WTC11 (cell line): ENCODE measurements at places on chromosomes 5 and 9. TPM values are rescaled to one million over a fixed set of nuclear protein-coding genes. Genes with fewer than 3 reads are reported as not detected.

DNA sequence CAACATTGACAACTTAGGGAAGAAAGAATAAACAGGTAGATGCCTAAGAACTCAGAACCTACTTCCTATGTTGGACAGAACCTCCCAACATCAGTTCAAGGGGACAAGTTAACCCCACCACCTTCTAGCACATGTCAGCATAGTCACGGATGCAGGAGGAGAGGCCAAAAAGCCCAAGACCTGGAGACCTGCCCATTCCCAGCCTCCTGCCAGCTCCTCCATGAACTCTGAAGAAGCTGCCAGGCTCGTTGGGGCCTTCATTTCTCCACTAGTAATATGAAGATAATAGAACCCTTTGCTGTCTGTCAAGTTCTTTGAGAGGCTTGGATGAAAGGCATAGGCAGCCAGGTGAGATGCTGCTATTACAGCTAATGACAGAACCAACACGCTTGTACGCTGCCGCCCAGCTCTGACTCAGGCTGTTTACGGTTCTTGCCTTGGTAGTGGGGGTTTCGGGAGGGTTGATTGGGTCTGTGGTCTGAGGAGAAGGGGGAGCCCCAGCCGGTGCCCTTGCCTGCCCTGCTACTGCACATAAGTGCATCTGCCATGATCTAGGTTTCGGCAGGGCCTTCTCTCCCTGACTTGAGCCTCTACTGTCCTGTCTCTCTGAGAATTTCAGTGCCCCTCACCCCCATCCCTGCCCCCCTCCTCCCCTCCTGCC lies 82.2 kb downstream of the NRG2 start:
- no peak for DNase-seq
- peaks cover 5% of the 10 kb centered on the region for H3K4me1 ChIP-seq
- no peak overlapping the region for H3K27ac ChIP-seq
- H3K4me3 ChIP-seq = no peak overlapping the region

GRCh38 chr5:149036168-149036567 lies 26.7 kb downstream of the SH3TC2 start:
- H3K4me3 ChIP-seq = no peak overlapping the region
- H3K27me3 ChIP-seq = no peaks in the 10 kb centered on the region; the same call in 1 of the 2 replicates
- no peaks in the 10 kb centered on the region for H3K36me3 ChIP-seq
- DNase-seq = no peak
- H3K4me1 ChIP-seq = no peaks in the 10 kb centered on the region

GRCh38 chr5:59354811-59355210 lies 538.7 kb downstream of the PDE4D start:
- H3K27ac ChIP-seq = no peak overlapping the region
- H3K4me3 ChIP-seq = no peak overlapping the region
- H3K27me3 ChIP-seq = no peaks in the 10 kb centered on the region
- no peaks in the 10 kb centered on the region for H3K36me3 ChIP-seq
- DNase-seq = no peak

GRCh38 chr5:93428868-93429267 lies 152.2 kb downstream of the NR2F1-AS1 start:
- H3K4me3 ChIP-seq = no peak overlapping the region
- DNase-seq = no peak
- peaks cover 40% of the 10 kb centered on the region for H3K4me1 ChIP-seq
- no peak overlapping the region for H3K27ac ChIP-seq
- H3K27me3 ChIP-seq = no peaks in the 10 kb centered on the region
- no peaks in the 10 kb centered on the region for H3K36me3 ChIP-seq

DNA sequence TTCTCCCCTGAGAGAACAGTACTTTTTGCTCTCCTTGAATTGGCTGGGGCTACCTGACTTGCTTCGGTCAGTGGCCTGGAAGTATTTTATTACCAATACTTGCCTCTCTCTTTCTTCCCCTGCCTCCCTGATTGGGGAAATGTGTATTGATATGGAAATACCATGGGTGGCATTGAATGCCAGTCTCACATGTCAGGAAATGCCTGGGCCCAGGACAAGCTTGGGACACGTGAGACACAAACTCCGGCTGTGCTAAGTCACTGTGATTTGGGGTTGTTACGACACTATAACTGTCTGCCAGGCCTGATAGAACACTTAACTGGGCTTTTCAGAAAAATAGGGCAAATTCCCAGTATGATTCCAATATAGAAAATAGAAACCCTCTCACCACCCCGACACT lies 238.3 kb downstream of the GADD45G start:
- H3K4me3 ChIP-seq = no peak overlapping the region

GRCh38 chr9:123761905-123762605 lies 167.9 kb downstream of the DENND1A start:
- H3K36me3 ChIP-seq = no peaks in the 10 kb centered on the region
- H3K27ac ChIP-seq = peak overlapping the region; percentile 78
- peaks cover 6% of the 10 kb centered on the region; the same call in 1 of the 2 replicates for H3K4me1 ChIP-seq

- peaks cover 17% of the 10 kb centered on the region for H3K4me1 ChIP-seq
- H3K27ac ChIP-seq = no peak overlapping the region
- H3K4me3 ChIP-seq = no peak overlapping the region
- peaks cover 8% of the 10 kb centered on the region for H3K27me3 ChIP-seq
- peaks cover 7% of the 10 kb centered on the region; the same call in 1 of the 2 replicates for H3K36me3 ChIP-seq
Measured at GRCh38 chr9:123562844-123563346, 206.9 kb downstream of the CRB2 start.

- peaks cover 5% of the 10 kb centered on the region for H3K36me3 ChIP-seq
- no peak overlapping the region for H3K4me3 ChIP-seq
Measured at GRCh38 chr9:137610944-137611343, 5.5 kb downstream of the ARRDC1 start.

DNA sequence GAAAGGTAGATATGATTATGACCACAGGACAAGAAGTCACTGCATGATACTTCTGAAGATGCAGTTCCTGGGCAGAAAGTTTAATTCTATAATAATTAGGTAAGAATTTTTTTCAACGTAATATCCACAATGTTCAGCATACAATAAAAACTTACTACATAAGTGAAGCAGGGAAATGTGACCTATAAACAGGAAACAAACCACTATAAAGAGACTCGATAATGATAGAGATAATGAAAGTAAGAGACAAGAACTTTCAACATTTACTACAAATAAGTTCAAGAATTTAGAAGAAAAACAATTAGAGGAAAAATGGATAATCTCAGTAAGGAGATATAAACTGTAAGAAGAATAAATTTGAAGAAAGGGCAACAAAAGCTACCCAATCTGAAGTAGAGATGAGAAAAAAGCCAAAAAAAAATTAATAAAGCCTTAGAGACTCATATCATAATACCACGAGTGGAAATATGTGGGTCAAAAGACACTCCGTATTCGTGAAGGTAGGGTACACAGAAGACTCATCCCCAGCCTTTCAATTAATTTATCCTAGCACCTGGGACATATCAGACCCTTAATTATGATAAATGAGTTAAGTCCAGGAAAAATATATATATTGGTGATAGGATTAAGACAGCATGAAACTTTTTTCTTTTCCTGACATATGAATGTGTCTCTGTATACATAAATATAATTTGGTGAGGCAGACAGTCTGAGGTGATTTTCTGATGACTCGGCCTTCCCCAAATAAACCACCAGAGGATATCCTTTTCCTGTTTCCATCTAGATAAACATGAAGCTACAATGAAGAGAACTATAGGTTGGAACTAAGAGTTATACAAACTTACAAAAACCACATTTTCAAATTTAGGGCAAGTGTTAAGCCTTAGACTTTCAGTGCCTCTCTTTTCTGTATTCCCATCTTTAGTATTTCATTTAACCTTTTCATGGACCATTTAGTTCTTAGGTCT lies 120.4 kb downstream of the RAPGEF6 start:
- H3K36me3 ChIP-seq = peaks cover 11% of the 10 kb centered on the region
- no peak overlapping the region for H3K4me3 ChIP-seq
- H3K4me1 ChIP-seq = peaks cover 4% of the 10 kb centered on the region
- no peaks in the 10 kb centered on the region for H3K27me3 ChIP-seq
- no peak for DNase-seq

DNA sequence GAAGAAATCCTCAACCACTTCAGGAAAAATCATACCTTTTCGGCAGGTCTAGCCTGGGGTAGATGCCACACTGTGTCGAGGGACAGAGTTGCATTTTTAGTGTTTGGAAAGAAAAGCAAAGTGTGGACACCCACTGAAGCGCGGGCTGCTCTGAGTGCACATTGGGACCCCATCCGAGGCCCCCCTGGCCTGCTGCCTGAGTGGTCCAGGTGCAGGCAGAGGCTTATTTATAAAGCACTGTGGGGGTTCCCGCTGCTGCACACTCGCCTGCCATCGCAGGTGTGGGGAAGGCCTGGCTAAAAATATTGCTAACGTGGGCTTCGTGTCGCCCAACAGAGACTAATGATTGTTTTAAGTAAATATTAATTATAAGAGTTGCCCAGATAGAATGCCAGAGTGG lies 119.4 kb downstream of the CRB2 start:
- no peak overlapping the region for H3K27ac ChIP-seq
- H3K4me3 ChIP-seq = no peak overlapping the region
- DNase-seq = no peak
- H3K36me3 ChIP-seq = no peaks in the 10 kb centered on the region
- H3K27me3 ChIP-seq = no peaks in the 10 kb centered on the region

The FAM153A gene
- 1.7 to 6.0 TPM (median 5.2 TPM) in 3 replicates for total RNA-seq

The PCDHA4 gene
- 5.4 to 6.3 TPM (median 5.6 TPM) in 3 replicates for total RNA-seq

The FCN1 gene
- total RNA-seq = 0.09 TPM in 1 of 3 replicates, not detected in the others
